Breast epithelium (tissue), 4 donors: ENCODE measurements at places on chromosomes 1 and 21. TPM values are rescaled to one million over a fixed set of nuclear protein-coding genes. Genes with fewer than 3 reads are reported as not detected.
A peak's percentile ranks its signal among the peaks of the same experiment; 100 is the strongest.

Gene RHBG
- not detected for total RNA-seq

Gene LRRC71
- not detected for total RNA-seq

DNA sequence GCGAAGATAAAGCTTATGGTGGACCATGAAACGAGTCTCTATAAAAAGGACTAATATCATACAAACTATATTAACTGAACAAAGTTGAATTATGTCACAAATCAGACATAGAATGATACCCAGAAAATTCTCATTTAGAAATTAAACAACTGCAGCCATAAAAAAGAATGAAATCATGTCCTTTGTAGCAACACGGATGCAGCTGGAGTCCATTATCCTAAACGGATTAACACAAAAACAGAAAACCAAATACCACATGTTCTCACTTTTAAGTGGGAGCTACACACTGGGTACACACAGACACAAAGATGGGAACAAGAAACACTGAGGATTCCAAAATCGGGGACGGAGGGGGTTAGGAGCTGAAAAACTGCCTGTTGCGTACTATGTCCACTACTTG, 11.5 kb downstream of the COP1 start:
- no peak for DNase-seq

GRCh38 chr1:112625696-112626095, 6.1 kb downstream of the CAPZA1 start:
- DNase-seq, result no peak

DNA sequence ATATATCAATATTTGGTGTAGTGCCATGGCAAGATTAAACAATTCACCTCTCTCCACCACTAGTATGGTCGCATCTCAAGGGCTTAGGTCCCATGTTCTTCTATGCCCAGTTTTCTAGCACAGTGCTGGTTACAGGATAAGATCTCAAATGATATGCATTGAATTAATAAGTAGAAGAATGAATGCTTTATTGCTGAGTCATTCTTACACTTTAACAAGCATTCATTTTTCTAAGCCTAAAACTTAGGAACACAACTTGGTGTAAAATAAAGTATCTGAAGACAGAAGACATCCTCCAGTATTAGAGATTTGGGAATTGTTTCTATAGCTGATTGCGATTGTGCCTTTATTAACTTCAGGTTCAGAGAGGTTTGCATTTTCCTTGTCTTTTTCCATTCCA, 85.8 kb downstream of the TBX15 start:
- DNase-seq, result no peak

DNA sequence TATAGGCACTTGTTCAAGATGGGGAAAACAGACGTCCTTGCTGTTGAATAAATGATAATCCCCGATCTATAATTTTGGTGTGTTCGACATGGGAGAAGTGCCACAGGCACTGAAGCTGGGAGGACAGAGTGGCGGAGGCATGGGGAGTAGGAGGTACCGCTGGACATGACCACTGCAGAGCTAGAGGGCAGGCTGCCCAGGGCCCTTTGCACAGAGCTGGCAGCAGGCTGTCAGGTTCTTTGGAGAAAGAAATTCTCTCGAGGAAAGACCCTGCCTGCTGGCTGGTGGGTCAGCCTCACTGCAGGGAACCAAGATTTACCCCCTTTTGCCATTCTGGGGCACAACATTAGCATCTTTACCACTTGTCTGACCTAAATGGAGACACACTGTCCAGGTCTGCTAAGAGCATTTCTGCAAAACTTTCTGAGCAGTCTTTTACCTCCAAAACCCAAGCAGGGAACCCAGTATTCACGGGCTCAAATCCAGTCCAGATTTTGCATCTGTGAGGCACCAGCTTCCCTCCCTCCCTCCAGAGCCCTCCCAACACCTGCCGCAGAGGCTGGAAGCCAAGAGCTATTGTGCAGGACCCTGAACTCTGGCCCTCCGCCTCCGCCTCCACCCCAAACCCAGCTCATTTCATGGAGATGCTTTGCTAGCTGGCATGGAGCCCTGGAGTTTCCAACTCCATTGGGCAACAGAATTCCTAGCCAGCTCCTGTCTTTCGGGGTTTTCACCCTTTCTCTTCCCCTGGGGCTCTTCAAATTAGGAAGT, 142.3 kb downstream of the PLXNA2 start:
- no peak for DNase-seq

DNA sequence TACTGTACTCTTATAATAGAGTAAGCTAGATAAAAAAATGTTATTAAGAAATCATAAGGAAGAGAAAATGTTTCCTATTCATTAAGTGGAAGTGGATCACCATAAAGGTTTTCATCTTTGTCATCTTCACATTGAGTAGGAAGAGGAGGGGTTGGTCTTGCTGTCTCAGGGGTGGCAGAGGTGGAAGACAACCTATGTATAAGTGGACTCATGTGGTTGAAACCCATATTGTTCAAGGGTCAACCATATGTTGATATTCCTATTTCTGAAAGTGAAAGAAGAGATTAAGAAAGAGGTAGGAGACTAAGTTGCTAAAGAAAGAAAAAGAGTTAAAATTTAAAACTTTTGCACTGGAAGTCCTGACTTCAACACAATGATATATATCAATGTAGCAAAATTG, 4.9 kb upstream of the ZP4 start:
- no peak for DNase-seq

DNA sequence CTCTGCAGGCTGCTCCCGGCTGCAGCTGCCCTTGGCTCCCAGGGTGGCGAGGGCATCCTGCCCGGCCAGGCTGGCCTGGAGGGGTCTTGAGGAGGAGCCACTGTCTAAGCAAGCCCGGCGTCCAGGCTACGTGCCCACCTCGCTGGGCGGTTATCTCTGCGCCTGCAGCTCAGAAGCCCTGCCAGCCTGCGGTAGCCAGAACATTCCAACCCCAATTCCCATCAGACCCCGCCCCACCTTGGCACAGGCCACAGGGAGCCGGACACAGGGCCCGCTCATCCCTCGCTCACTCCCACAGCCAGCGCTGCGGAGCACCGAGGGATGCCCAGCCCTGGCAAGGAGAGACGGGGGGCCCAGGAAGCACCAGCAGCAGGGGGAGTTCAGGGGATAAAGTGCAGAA, 53.9 kb downstream of the MEGF6 start:
- DNase-seq, result no peak

DNA sequence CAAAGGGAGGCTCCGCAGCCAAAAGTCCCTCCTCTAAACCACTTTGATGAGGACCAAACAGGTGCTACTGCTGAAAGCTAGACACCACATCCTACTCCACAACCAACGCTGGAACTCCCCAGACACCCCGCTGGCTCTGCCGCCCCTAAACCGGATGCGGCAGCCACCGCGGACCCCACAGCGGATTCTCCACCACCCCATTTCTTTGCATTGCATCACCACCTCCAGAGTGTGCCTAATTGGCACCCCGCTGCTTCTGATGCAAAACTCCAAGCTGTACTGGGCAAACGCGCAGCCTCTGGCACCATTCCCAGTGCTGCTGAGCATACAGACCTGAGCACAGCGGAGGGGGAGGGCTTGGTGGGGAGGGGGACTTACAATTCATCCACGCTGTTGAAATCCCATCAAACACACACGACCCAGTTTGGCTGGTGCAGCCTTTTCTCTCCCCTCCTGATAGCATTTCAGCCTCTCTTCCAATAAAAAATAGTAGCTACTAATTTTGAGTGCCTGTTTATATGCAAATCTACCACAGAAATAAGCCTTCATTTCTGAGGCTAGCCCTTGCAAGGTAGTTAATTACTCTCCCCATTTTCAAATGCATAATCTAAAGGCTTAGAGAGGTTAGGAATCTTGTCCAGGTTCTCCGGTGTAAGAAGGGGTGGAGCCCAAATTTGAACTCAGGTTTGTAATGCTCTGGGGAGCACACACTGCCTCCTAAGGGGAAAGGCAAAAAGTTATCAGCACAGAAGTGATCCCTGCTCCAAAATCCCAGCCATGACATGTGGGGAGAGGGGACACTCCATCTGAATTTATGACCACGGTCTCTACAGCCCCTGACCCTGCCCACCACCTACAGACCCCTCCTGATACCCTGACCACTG, 12.2 kb upstream of the RGS16 start:
- DNase-seq, result peak; percentile 54

GRCh38 chr1:39205102-39205780, 746 bp downstream of the MACF1 start:
- DNase-seq, result no peak
